SK-N-SH treated with all-trans-retinoic acid at 6 μM for 48 hours (cell line): ENCODE measurements at places on chromosomes 13 and 19.
A peak's percentile ranks its signal among the peaks of the same experiment; 100 is the strongest.

DNA sequence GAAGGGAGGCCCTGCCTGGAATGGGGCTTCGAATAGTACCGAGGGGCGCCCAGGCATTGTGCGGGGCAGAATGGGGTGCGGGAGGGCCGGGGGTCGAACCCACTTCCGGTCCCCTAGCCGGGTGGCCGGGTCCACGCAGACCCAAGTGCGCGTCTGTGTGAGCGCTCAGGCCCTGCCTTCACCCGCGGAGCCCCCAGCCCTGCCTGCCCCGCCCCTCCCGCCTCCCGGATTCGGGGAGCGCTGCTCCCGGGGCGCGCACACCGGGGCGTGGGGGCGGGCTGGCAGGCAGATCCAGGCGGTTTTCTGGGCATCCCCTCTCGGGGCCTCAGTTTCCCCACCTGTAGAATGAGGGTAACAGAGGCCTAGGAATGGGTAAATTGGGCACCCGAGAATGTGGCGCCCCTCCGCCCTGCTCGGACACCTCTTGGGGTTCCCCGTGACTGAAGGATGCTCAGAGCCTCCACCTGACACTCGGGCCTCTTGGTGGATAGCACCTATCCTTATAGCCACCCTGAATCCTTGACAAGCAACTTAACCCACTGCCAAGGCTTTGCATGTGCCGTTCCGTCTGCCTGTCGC, 682 bp downstream of the PIK3R2 start:
- no peak for ATAC-seq

GRCh38 chr13:64884976-64885375, 2345.2 kb downstream of the PCDH9 start:
- no peak for ATAC-seq

- peak; percentile 56 for ATAC-seq
Measured at GRCh38 chr19:41298348-41298964, 11.5 kb upstream of the CCDC97 start.

GRCh38 chr13:105773863-105774538, 761.5 kb downstream of the EFNB2 start:
- ATAC-seq, result peak; percentile 92

- ATAC-seq, result peak; percentile 6
Measured at GRCh38 chr19:45676851-45677263, 8.8 kb downstream of the GIPR start.

- ATAC-seq, result no peak
Measured at GRCh38 chr13:52847322-52847681, 1.1 kb downstream of the PCDH8 start.

DNA sequence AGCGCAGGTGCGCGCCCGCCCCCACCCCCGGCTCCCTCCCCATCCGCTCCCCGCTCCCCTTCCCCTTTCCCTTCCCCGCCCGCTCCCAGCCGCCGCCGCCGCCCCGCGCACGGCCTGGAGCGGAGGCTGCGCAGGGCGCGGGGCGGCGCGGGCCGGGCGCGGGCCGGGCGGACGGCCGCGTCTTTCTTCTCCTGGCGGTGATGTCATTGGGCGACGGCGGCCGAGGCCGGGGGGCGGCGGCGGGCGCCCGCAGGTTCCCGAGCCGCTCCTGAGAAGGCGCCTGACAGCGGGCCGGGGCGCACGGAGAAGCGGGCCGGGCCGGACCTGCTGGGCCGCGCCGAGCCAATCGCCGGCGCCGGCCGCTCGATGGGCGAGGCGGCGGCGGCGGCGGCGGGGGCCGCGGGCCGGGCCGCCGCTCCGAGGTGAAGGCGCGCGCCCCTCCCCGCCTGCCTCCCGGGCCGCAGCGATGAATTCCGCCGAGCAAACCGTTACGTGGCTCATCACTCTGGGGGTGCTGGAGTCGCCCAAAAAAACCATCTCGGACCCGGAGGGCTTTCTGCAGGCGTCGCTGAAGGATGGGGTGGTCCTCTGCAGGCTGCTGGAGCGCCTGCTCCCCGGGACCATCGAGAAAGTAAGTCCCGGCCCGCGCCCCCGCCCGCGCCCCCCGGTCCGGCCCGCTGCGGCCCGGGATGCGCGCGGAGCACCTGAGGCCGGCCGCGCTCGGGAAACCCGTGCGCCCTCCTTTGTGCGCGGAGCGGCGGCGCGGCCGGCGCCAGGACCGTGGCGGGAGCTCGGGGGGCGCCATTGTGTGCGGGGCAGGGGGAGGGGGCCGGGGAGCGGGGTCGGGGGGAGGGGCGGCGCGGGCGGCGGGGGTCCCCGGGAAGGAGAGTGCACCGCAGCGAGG, at the start of gene ARHGEF7:
ARHGEF7 (plus strand) TSS at position 250 of the 904 bp plus-strand sequence; CDS start at position 467, 217 bp downstream.
- peak; percentile 28; the same call in 1 of the 3 replicates for ATAC-seq

GRCh38 chr13:50267917-50268316, 252.7 kb downstream of the KCNRG start:
- ATAC-seq, result no peak

DNA sequence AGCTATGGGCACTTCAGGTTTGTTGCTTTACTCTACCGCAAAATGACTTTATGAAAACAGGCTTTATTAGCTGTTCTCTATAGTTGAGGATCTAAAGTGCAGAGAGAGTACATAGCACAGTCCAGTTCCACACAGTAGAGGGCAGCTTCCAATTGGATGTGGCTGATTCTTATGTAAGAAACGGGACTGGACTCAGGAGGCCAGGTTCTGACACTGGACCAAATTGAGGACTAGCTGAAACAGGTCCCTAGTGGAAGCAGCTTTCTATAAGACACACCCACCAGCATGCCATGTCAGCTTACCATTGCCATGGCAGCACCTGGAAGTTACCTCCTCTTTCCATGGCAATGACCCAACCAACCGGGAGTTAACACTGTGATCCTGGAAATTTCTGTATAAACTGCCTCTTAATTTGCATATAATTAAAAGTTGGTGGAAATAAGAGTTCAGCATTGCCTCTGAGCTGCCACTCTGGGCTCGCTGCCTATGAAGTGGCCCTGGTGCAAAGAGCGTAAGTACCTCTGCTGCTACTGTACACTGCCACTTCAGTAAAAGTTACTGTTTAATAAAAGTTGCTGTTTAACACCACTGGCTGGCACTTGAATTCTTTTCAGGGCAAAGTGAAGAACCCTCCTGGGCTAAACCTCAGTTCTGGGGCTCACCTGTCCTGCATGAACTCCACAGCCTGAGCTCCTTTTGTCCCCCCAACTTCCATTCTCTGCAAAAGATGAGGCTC, 211.9 kb upstream of the SLC10A2 start:
- no peak for ATAC-seq

- ATAC-seq, result no peak
Measured at GRCh38 chr19:12792853-12793289, 1.6 kb downstream of the JUNB start.

DNA sequence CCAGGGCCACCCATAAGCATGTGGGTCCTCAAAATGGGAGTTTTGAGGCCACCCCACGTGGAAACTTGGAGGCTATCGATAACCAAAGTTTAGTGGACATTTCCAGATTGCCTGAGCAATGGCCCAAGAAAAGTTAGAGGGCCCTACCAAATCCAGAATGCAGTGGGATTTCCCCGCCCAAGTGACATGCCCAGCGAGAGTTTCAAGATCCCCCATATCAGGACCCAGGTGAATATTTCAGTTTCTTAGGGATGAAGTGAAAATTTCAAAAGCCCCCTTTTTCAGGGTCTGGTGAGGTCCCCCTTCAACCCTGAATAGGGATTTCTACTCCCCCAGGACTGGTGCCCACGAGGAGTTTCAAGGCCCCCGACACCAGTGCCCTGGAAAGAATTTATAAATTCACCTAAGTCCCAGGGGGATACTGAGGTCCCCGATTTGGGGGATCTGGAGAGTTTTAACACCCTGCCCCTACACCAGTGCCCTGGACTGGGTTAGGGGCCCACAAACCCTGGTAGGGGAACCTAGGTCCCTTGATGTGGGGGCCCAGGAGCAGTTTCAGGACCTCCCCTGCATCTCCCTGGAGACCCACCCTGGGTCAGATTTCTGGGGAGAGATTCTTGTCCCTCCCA, 695 bp downstream of the BST2 start:
- no peak for ATAC-seq

DNA sequence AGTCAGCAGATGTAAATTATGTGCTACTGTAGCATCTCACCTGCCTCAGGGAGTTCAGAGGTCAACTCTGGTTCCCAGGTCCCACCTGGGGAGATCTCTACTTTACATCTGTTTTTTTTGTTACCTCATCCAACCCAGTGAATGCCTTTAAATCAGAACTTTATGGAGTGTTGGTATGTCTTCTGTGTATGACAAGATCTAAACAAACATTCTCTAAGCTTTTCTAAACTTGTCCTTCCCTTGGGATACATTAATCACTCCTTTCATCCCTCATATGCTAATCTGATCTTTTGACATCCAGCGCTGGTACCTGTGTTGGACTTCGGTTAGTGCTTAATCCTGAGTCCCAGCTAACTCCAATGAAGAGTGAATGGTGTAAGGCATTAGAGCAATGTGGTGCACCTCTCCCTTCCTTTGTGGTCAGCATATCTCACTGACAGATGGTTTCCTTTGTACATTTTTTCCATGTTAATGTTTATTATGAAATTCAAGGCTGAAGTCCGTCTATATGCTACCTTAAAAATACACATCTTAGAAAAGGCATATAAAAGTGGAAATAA, 213.4 kb downstream of the ABCC4 start:
- ATAC-seq, result peak; percentile 66; the same call in 2 of the 3 replicates

GRCh38 chr19:28014615-28015405, 1198.1 kb downstream of the UQCRFS1 start:
- no peak for ATAC-seq

DNA sequence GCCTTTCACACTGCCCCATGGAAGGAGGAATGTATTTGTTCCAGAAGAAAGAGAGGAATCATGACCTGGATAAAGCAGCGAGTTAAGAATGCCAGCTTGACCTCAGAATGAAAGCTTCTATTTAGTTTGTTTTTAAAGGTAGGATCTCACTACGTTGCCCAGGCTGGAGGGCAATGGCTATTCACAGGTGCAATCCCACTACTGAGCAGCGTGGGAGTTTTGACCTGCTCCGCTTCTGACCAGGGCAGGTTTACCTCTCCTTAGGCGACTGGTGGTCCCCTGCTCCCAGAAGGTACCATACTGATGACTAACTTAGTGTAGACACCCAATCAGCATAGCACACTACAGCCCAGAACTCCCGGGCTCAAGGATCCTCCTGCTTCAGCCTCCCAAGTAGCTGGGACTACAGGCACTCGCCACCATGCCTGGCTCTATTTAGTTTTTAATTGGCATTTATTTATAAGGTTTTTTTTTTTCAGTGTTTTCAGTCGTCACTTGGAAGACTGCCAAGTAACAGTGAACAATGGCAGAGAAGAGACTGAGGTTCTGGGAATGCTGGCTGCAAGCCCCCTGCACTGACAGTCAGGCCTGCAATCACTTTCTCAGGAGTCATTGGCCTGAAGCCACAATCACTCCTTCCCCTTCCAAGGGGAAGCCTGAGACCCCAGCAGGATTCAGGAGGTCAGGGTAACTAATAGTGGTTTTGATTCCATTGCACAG, 73.1 kb downstream of the EPS15L1 start:
- ATAC-seq, result no peak

DNA sequence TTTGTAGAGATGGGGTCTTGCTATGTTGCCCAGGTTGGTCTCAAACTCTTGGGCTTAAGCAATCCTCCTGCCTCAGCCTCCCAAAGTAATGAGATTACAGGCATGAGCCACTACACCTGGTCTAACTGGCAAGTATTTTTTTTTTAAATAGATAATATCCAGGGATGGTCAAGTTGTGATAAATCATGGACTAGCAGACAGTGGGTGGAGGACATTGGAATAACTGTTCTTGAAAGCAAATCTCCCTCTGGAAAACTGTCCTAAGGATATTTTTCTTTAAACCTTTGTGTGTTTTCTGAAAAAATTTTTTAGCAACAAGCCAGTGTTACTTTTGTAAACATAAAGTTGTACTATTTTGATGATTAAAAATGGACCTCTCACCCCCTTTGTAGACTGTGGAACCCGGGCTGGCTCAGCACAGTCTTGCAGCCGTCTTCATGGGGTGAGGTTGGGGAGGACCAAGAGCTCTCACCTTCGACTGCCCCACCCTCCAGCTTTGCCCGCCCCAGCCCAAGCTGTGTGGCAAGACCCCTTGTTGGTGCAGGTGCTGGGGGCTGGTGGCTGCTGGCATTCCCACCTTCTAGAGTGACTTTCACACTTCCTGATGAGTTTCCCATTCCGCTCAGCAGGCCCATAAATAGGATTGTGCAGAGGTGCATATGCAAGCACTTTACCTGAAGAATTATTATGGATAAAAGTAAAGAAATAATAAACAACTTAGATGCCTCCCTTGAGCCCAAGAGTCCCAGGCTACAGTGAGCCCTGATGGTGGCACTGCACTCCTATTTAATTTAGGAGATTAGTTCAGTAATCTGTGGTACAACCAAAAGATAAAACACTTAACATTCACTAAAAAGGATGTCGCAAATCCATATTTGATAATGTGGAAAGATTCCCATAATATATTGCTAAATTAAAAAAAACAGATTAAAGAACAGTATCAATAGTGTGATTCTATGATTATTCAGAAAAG, 107.3 kb downstream of the GADD45B start:
- no peak for ATAC-seq

DNA sequence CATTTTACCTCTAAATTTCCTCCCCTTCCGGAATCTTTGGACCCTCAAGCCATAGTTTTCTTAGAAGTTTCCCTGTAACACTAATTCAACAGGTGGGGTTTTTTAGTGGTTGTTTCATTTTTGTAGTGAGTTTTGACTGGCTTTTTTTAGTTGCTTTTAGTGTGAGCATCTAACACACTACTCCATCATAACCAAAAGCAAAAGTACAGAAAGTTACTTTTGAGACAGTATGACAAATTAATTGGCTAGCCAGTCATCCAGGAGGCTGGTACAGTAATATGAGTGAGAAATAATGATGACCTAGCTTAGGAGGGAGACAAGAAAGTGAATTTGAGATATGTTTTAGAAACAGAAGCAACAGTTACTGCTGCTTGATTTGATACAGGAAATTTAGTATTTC, 71.5 kb downstream of the DNAJC15 start:
- ATAC-seq, result no peak; the same call in 2 of the 3 replicates

DNA sequence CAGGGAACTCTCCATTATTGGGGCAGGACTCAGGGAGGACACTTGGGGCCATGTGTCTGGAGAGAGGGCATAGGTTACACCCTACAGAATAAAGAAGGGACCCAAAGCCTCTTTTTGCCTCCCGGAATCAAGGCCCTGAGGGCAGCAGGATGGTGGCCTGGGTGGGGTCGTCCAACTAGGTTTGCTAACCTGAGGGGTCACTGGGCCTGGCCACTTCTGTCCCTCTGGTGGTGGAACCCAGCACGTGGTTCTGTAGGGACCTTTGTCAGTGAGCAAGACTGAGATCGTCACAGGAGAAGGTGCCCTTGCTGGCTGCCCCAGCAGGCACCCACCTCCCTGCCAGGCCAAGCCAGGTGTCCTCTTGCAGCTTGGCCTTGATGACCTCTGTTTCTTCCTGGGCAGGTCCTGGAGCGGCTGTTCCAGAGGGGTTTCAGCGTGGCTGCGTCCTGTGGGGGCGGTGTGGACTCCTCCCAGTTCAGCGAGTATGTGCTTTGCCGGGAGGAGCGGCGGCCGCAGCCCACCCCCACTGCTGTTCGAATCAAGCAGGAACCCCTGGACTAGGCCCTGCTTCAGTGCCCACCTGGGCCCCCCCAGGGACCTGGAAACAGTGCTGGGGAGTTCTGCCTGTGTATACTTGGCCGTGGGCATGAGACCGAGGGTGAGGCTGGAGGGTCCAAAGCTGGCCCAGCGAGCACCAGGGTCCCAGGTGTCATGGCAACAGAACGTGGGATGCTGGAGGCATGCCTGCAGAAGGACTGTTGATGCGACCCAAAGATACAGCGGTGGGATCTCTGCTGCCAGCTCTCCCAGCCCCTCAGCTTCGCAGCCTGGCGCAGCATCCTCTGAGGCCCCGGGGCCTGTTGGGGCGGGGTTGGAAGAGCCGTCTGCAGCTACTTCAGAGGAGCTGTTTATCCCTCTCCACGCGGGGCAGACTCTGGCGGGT, 16.0 kb downstream of the KCTD15 start:
- ATAC-seq, result no peak; the same call in 2 of the 3 replicates
